GM10248 (cell line): ENCODE measurements at places on chromosomes 5 and 9.

- DNase-seq, result no peak
Observed at GRCh38 chr9:126676685-126677143, 63.0 kb downstream of the LMX1B start.

DNA sequence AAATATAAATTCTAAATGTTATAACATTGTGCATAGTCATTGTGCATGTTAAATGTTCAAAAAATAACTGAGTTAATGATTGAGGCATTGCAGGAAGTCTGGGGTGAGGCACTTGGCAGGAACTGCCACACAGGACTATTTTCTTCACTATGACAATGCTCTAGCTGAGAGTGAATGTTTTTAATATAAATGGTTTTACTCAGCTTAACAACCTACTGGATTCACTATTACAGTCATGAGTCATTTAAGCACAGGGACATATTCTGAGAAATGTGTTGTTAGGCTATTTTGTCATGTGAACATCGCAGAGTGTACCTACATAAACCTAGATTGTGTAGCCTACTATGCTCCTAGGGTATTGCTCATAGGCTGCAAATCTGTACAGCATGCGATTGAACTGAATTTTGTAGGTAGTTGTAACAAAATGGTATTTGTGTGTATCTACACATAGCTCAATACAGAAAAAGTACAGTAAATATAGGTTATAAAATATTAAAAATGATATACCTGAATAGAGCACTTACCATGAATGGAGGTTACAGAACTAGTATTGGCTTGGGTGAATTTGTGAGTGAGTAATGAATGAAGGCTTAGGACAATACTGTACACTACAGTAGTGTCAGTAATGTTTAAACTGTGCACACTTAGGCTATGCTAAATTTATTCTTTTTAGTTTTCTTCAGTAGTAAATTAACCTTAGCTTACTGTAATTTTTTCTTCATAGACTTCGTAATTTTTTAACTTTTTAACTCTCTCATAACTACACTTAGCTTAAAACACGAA, 346.1 kb upstream of the PTGER4 start:
- no peak for DNase-seq

GRCh38 chr5:79886456-79886855, 104.6 kb downstream of the MTX3 start:
- no peak for DNase-seq

- no peak for DNase-seq
Observed at GRCh38 chr5:28896949-28897348, 1858.6 kb upstream of the CDH9 start.

- DNase-seq, result no peak
Observed at GRCh38 chr5:375336-375920, 53.9 kb downstream of the AHRR start.

- DNase-seq, result no peak
Observed at GRCh38 chr5:86917117-86917579, 299.4 kb downstream of the COX7C start.

- DNase-seq, result no peak
Observed at GRCh38 chr5:54363669-54364068, 53.3 kb upstream of the ARL15 start.

DNA sequence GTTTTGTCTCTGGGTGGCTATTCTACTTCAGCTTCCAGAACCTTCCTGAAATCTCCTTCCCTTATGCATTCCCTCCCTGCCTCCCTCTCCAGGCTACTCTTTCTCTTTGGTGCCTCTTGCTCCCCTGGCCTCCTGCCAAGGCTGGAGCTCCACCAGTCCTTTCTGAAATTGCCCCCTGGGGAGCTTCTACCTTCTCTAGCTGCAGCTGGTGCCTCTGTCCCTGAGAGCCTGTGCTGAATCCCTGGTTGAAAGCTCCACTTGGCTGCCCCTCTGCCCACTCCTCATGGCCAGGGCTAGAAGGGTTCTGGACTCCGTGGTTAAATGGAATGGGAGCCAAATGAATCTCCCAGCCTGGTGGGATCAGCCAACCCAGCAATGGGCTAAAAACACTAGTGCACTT, 80.1 kb downstream of the COL15A1 start:
- DNase-seq, result no peak
